ENCODE measurements at places on chromosomes 16 and 17.
A peak's percentile ranks its signal among the peaks of the same experiment; 100 is the strongest.

DNA sequence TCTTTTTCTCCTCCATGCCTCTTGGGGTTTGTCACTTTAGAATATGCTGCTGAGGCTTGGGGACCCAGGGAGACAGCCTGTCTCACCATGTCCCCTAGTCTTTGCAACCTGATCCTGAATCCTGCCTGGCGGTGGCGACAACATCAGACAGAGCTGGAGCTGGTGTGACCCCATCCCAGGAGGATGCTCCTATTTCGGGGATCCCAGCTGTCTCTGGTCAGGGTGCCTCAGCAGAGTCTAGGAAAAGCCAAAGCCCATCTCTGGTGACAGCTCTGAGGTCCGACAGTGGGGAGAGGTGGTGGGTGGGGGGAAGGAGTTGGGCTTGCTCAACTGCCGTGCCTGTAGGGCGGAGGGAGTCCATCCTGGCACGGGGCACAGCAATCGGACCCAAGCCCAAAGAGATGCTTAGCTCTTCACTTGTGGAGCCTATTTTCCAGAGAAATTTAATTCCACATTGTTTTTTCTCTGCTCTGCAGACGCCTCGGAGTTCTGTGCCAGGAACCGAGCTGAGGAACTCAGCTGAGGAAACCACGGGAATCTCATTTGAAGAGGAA, 10.3 kb upstream of the TNS4 start:
- DNase-seq: no peak

- DNase-seq: no peak
Observed at GRCh38 chr17:19656851-19657581, 8.5 kb downstream of the ALDH3A2 start.

DNA sequence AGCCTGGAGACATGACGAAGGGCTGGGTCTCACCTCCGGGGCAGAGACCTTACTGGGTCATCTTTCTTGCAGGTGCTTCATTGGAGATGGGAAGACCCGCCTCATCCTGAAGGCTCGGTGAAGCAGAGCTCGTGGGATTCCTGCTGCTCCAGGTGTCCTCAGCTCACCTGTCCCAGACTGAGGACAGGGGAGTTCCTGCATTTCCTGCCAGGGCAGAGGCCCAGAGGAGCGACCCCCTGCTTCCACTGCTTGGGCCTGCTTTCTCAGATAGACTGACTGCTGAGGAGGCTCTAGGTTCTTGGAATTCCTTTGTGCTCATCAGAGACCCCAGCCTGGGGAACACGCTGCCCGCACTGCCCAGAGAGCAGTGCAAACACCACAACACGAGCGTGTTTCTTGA, 11.6 kb downstream of the AQP8 start:
- DNase-seq: no peak

- DNase-seq: no peak
Observed at GRCh38 chr17:55324296-55324978, 59.7 kb downstream of the HLF start.

DNA sequence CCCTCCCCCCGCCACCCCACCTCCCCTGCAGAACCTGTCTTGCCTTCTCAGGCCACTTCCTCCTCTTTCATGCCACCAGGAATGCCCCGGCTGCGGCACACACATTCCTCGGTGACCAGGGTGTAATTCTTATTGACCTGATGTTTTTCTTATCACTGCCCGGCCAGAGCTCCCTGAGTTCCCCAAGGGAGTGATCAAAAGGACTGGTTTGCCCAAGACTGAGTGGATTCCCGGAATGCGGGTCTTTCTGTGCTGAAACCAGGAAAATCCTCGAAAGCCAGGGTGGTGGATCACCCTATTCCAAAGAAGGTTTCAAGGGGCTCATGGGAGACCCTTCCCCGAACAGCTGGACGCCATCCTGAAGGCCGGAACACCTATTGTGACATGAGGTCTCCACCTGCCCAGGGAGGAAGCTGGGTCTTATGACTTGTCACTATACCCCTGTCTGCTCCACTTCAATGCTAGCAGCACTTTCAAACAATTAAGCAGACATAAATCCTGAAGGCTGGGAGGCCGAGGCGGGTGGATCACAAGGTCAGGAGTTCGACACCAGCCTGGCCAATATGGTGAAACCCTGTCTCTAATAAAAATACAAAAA, 53.0 kb upstream of the RPL38 start:
- no peak for DNase-seq

GRCh38 chr17:35795007-35795870, at the start of gene MMP28:
MMP28 (minus strand) TSS chr17:35795641; CDS start chr17:35795377, 264 bp downstream.
- DNase-seq: no peak

DNA sequence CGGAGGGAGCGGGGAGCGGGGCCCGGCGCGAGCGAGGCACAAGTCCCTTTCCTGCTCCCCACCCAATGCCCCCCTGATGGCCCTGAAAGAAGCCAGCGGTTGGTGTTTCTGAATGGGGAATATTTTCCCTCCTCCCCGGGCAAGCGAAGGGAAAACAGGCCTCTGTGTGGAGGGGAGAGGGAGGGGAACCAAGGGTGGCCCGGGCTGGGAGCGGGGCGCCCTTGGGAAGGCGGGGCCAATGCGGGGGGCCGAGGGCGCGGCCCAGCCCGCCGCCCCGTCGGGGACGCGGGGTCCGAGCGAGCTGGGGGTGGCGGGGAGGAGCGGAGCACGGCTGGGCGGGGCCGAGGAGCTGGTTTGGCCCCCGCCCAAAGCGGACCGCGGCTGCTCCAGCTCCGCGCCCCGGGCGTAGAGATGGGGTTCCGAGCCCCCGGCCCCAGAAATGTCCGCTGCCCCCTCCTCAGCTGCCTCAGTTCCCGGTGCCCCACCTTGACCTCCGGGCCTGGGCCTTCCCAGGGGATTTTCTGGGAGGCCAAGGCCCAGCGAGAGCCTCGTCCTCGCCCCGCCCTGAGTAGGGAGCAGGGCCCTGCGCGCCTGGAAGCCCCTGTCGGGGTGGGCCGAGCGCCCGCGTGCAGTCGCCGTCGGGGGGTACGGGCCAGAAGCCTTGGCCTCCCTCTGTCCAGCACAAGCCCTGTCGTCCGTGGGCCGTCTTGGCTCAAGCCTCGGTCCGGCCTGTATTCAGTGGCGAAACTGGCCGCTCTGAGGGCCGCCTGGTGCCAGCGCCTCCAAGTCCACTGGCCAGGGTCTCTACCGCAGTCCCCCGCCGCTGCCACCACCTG, 3.9 kb upstream of the HEXIM1 start:
- no peak for DNase-seq

GRCh38 chr17:21214777-21215541, 998 bp upstream of the TMEM11 start:
- no peak for DNase-seq

GRCh38 chr16:4529085-4530060, 9.2 kb downstream of the CDIP1 start:
- DNase-seq: no peak

DNA sequence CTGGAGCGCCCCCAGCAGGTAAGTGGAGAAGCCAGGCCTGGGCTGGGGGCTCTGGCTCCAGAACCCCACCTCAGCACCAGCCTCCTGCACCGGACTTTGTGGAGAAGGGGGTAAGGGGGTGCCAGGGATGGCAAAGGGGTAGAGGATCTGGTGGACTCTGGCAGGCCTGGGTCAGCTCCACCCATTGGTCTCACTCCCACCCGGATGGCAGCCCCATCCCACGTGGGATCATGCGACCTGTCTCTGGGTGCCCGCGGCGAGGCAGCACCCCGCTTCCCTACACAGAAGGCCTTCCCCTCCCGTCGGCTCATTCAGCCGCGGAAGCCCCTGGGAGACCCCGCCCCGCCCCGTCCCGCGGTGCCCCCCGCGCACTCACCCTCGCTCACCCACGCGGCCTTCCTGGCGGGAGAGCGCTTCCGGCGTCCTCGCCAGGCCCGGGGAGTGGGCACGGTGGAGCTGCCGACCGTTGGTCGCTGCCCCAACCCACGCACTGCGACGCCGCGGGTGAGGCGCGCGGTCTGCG, 498 bp upstream of the PLEKHG4 start:
- DNase-seq: peak; percentile 26

GRCh38 chr16:56547120-56547948, 17.5 kb upstream of the MT4 start:
- DNase-seq: no peak

DNA sequence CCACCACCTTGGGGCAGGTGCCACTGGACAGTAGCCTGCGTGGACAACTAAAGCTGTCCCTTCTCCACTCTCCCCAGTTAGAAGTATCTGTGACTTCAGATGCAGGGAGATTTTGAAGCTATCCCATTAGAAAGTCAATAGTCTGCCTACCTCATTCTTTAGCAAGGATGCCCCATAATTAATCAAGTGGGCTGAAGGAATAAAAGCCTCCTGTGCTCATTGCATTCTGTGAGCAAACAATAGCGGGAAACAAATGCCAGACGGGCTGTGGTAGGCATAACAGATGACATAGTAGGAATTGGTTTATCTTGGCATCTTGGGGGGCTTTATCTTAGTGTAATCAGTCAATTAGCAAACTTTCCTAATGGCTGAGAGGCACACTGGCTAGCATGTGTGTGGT, 96.7 kb upstream of the HSBP1 start:
- DNase-seq: no peak

- DNase-seq: no peak
Observed at GRCh38 chr16:54482892-54483574, 196.4 kb upstream of the IRX3 start.

- no peak for DNase-seq
Observed at GRCh38 chr16:49932946-49933345, 77.0 kb upstream of the ZNF423 start.

DNA sequence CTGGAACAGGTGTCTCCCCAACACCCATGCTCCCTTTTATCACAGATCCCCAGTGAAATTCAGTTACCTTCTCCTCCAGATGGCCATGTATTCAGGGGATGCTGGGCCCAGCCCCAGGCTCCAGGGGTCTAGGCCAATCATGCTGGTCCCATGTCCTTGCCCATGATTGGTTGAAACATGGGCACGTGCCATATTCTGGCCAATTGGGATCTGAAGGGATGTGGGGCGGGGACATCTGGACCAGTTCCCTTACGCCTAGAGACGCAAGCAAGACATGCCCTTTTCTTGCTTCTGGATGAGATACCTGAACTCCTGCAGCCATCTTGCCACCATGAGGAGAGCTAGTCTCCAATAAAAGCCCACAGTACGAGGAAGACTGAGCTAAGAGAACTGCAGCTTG, 31.0 kb upstream of the ST6GALNAC1 start:
- DNase-seq: no peak

- DNase-seq: no peak
Observed at GRCh38 chr16:88839745-88840599, 16.8 kb downstream of the GALNS start.
